ENCODE measurements at places on chromosomes 16 and 17.

DNA sequence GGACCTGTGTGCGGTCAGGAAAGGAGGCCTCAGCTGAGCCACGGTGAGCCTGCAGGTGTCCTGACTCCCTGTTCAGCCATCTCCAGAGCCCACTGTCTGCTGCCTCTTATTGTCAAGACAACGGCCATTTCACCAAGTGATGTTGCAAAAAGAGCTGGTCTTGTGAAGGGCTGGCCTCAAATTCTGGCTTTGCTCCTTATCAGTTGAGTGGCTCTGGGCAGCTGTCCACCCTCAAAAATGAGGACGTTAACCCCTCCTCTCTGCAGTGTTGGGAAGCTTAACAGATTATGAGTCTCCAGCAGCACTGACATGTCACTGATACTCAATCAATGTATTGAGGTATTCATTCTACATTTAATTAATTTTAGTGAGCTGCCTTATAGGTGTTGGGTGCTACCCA, 171.1 kb upstream of the TOX3 start:
- DNase-seq = no peak

GRCh38 chr16:49048557-49048956, 233.1 kb downstream of the CBLN1 start:
- DNase-seq = no peak

DNA sequence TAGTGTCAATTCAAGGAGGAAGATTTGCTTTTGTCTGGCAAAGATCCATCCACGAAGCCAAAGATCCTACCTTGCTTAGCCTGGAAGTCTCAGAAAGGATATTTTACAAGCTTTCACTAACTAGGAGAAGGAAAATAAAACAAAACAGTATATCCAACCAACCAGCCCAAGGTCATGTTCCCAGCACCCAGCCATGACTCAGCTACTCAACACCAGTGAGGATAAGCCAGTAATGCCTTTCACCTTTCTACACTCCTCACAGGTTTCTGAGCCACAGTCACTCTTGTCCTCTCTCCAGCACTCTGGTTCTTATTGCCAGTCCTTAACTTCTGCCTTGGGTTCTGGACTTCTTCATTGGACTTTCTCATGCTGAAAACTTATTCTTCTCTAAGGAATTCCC, 116.2 kb downstream of the CDH11 start:
- no peak for DNase-seq

- no peak for DNase-seq
Observed at GRCh38 chr16:83206426-83206825, 579.7 kb downstream of the CDH13 start.

DNA sequence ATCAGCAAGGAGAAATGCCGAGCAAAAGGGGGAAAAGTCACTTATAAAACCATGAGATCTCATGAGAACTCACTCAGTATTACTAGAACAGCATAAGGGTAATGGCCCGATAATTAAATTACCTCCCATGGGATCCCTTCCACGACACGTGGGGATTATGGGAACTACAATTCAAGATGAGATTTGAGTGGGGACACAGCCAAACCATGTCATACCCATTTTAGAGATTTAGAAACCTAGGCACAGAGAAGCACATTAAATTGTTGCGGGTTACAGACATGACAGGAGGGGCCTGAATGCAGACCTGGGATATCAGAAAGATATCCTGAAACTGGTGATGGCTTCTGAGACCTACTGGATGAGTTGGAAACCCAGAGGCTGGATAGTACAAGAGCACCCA, 20.1 kb downstream of the ARHGAP17 start:
- DNase-seq = no peak

Measured in T-helper 1 cell (primary cell).